ENCODE measurements at places on chromosomes 16 and 17.
A peak's percentile ranks its signal among the peaks of the same experiment; 100 is the strongest.

DNA sequence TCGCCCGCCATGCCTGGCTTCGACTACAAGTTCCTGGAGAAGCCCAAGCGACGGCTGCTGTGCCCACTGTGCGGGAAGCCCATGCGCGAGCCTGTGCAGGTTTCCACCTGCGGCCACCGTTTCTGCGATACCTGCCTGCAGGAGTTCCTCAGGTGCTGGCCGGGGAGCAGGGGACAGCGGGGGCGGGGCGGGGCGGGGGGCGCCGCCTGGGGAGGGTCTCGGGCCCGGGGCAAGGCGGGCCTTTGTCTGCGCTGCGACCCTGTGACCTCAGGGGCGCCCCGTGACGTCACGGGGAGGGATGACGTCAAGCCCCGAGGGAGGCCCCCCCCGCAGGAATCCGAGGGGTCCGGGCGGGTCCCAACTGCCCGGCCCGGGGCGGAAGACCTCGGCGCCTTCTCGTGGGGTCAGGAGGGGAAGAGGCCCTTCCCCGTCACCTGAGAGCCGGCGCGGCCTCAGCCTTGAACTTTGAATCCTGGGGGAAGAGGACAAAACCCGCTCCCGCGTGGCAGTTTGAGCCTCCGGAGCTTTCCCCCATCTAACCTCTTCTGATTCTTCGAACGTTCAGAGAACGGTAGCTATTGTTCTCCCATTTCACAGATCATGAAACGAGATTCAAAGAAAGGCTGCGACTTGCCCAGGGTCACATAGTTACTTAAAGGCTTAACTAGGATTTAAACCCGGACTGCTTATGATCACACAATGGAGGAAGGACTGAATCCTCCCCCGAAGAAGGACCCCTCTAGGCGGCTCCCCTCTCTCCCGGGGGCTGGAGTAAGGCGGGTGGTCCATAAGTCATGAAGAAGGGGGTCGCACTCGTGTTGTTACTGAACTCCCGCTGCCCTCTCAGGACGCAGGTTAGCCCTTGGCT is 527 bp downstream of the TRAF4 start:
- peak; percentile 70 for DNase-seq

- no peak for DNase-seq
Measured at GRCh38 chr16:1794908-1795666, 1.6 kb upstream of the IGFALS start.

DNA sequence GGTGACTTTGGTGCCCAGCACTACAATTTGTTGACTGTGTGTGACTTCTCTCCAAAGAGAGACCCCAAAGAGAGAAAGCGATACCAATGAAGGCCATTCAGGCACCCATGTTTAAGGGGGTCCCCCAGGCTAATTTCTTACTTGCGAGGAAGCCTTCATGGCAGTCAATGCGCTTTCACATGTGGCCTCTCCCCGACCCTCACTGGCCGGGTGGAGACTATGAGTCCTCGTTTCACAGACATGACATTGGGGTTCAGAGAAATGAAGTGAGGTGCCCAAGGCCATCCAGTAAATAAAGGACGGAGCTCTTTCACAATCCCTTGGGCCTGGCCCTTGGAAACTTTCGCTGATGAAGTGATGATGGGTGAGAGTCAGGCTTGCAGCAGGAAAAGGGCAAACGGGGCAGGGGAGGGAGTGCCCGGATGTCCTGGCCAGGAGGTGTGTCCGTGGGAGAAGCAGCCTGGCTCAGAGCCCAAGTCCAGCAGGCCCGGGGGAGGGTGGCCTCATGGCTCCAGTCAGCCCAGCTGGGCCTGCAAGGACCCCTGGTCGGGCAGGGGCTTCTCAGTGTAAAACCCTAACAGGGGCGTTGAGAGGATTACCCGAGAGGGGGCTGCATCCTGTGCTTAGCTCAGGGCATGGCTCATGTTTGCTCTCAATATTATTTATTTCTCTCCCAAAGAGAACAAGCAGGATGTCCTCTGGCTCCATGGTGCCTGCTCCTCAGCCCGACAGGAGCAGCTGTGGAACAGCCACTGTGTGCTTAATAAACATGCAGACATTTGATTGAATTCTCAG is 14.7 kb downstream of the TBX2 start:
- no peak for DNase-seq

DNA sequence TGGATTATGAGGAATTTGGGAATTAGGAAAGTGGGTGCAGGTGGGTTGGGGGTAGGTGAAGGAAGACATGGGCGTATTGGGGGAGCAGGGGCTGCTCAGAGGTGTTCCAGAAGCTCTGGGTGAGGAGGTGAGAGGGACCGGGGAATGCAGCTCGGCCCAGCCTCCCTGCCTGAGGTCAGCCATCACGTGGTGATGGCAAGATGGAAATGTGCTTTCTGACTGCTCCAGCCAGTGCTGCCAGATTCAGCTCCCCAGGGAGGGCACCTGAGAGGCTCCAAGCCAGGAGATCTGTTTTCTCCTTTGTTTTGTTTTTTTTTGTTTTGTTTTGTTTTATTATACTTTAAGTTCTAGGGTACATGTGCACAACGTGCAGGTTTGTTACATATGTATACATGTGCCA is 35.2 kb upstream of the STH start:
- DNase-seq = no peak

DNA sequence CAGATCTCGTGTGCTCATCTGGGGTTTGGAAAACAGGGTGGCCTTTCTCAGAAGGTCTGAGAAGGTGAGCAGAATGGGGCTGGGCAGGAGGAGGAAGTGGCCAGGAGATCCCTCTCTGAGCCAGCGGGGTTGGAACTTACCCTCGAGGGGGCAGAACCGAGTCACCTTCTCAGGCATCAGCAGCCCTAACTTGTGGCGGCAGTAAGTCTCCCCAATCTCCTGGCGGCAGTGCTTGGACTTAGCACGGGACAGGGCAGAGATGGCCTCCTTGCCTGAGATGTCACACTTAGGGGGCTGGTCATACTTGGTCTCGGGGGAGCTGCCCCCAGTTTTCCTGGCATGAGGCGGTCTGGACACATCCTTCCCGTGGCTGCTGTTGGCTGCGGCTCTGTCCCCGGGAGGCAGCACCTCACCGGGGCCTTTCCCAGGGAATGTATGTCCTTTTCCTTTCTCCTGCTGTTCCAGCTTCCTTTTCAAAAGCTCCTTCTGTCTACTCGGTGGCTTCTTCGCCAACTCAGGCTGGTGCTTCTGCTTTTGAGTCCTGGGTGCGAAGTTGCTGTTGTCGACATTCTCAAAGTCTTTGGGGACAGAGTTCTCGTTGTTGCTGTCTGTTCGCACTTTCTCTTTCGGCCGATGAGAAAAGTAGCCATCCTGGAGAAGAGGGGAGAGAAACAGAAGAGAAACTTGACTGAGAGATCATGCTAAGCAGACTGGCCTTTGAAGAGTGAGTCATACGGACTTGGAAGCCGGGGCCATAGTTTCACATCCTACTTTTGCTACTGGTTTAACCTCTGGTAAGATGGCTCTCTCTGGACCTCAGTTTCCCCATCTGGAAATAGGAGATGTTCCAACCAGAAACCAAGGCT is 211.7 kb downstream of the XYLT1 start:
- no peak for DNase-seq

DNA sequence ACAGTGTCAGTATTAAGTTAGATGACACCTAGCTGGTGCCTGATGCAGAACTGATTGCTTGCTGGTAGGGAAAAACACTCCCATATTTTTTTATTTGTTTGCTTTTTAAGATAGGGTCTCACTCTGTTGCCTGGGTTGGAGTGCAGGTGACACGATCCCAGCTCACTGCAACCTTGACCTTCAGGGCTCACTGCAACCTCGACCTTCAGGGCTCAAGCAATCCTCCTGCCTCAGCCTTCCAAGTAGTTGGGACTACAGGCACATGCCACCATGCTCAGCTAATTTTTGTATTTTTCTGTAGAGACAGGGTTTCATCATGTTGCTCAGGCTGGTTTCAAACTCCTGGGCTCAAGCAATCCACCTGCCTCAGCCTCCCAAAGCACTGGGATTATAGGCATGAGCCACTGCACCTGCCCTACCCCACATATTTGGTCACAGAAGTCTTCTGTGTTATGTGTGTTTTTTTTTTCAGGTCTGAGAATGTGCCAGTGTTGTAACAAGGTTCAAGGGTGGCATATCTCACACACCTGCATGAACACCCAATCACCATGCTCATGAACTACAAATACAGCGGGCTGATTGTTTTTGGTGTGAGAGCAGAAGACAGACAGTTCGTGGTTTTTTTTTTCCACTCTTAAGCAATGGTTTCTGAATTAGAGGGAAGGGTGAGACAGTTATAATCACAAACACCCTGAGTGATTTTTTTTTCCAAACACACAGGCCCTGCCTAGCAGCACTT is 22.8 kb downstream of the SPAG9 start:
- DNase-seq = no peak

GRCh38 chr16:23320693-23321092 is 18.6 kb downstream of the SCNN1B start:
- no peak for DNase-seq

DNA sequence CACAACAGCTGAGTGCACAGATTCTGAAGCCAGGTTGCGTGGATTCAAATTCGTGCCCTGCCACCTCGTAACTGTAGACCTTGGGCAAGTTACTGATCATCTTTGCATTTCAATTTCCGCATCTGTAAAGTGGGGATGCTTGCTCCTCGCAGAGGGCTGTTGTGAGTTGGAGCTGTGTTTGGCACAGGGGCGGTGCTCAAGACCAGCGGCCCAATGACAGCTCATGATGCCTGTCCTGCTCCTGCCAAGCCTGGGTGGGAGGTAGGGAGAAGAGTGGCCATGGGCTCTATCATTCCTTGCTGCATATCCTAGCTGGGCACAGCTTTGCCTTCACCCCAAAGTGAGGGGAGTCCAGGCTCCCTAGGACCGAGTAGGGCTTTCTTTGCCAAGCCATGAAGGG is 12.6 kb downstream of the NXPH3 start:
- no peak for DNase-seq

DNA sequence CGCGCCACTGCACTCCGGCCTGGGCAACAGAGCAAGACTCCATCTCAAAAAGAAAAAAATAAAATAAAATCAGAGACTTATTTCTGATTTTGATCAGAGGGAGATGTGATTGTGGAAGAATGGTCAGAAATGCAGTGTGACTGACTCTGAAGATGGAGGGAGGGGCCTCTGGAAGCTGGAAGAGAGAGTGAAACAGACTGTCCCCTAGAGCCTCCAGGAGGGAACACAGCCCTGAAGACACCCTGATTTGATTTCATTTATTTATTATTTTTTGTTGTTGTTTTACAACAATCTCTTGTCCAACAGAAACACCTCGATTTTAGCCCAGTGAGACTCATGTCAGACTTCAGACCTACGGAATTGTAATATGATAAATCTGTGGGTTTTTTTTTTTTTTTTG is 26.1 kb downstream of the BCL7C start:
- DNase-seq = no peak

GRCh38 chr17:5587438-5588032 is 3.2 kb upstream of the NLRP1 start:
- DNase-seq = peak; percentile 33

DNA sequence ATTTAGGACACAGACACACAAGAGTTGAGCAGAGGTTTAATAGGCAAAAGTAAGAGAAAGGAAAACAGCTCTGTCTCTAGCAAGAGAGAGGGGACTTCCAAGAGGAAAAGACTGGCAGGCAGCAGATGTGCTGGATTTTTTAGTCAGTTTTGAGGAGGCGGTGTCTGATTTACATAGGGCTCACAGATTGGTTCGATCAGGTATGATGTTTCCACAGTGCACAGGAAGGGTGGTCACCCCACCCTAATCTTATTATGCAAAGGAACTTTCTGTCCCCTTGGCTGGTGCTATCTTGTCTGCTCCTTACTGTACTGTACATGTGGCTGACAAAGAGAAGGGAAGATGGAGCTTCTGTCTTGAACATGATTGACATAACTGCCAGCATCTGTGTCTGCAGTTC is 25.3 kb downstream of the BFAR start:
- no peak for DNase-seq

DNA sequence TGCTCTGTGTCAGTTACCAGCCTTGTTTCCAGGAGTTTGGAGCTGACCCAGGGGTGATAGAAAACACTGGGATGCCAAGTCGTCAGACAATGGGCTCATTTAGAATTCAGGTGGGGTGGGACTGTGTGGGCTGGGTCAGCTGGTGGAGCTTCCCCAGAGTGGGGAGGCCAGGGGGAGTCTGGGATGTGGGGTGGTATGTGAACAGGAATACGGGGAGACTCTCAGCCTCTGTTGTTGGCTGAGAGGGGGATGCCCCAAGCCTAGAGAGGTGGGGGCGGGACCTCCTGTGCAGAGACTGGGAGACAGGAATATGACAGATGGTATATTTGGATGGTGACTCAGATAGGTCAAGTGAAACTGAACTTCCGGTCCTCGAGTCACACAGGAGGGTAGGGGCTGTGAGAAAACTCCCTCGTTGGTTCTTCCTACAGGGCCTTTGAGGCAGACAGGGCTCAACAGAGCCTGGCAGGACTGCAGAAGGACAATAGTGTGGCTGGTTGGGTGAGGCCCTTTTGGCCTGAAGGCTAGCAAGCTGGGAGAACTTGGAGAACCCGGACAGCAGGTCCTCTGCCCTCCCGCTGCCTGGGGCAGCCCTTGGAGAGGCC is 23.7 kb downstream of the CDH1 start:
- DNase-seq = peak; percentile 74

GRCh38 chr16:28208824-28209223 is 2.9 kb downstream of the XPO6 start:
- no peak for DNase-seq

- no peak for DNase-seq
Measured at GRCh38 chr17:19311016-19311415, 51.5 kb downstream of the B9D1 start.

DNA sequence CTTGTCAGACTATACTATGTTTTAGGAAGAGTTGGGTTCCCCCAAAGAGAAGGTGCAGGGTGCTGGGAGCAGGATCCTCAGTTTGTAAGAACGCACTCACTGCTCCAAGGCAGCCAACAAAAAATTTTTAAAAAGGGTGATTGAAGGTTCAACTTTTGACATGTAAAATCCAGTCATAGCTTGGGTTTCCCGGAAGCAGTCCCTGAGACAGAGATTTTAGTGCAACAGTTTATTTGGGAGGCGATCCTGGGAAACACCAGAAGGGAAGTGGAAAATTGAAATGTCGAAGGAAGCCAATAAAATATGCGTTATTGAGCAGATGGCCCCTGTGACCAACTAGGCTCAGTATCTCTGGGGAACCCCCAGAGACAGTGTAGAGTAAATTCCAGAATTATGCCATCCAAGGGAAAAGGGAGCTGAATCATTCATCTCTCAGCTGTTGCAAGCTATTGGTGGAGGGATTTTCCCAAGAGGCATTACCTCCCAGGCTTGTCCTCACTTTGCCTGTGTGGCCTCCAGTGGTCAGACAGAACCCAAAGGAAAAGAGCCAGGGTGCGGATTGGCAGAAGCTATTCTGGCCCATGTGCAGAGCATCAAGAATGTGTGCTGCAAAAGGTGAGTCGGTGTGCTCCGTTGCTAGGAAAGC is 72.9 kb downstream of the HS3ST3B1 start:
- DNase-seq = no peak

DNA sequence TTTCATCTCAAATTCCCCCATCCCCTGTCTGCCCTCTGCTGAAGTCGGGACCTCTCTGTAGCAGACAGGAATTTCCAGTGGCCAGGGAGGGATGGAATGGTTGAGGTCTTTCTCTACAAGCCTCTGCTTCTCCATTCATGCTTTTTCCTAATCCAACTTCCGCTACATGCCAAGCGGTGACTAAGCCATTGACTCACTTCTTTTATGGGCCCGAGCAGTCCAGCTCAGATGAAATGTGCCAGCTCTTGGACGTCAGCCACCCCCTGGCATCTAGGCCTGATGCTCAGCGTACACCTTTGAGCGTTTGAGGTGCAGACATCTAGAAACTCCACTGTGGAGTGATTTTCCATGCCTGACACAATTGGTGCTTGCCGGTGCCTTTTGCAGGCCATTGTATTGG is 40.7 kb upstream of the GPR139 start:
- peak; percentile 63 for DNase-seq
